ENCODE measurements at places on chromosomes 7 and 10.

GRCh38 chr7:114722562-114722961, 199.3 kb upstream of the MDFIC start:
- no peak for DNase-seq

DNA sequence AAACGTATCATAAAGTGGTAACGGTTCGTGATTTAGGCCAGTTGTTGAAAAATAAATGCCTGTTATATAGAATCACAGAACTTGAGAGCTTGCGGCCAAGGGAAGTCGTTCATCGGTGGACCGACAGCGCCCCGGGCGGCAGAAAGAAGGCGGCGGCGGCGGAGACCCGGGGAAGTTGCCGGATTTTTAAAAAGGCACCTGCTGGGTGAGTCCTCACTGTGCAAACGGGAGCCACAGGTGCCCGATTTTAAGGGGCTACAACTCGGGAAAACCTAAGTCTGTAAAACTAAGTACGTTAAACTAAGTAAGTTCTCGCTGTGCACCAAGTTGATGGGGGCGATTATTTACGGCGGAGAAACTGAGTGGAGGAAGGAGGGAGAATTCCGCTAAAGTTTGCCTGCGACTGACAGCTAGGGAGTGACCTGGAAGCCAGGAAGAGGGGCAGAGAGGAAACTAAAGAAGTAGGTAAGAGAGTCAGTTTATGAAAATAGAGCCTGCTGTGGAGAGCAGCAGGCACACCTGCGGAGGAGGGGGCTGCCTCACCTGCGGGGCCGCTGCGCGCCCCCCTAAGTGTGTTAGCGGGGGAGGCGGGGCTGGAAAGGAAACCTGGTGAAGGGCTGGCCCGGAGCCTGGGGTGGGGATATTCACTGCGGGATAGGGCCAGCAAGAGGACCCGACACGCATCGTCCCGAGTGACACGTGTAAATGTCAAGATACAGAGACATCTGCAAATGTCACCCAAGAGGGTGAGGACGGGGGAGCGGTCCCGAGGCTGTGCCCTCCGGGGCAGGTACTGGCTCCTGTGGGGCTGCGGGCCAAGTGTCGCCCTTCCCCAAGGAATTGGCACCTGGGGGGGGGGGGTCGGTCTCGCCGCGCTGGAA, 996 bp downstream of the ADAM12 start:
- no peak for DNase-seq

- DNase-seq, result no peak
These were observed 664.7 kb downstream of the INHBA start for GRCh38 chr7:41038211-41038610.

DNA sequence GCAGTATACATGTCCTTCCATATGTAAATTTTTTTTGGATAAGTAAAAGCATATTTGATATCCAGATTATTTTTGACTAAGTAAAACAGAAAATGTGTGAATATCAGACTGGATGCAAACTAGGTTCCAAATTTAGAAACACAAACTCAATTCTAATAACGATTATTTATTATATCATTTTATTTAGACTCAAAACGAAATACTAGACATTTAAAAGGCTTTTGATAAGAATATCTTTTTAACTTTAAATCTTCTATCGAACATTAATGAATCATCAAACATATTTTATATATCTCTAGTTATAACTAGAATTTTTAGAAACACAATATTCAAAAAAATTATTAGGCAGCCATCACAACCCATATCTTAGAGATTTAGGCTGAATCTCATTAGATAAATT, 195.2 kb upstream of the KCND2 start:
- no peak for DNase-seq

DNA sequence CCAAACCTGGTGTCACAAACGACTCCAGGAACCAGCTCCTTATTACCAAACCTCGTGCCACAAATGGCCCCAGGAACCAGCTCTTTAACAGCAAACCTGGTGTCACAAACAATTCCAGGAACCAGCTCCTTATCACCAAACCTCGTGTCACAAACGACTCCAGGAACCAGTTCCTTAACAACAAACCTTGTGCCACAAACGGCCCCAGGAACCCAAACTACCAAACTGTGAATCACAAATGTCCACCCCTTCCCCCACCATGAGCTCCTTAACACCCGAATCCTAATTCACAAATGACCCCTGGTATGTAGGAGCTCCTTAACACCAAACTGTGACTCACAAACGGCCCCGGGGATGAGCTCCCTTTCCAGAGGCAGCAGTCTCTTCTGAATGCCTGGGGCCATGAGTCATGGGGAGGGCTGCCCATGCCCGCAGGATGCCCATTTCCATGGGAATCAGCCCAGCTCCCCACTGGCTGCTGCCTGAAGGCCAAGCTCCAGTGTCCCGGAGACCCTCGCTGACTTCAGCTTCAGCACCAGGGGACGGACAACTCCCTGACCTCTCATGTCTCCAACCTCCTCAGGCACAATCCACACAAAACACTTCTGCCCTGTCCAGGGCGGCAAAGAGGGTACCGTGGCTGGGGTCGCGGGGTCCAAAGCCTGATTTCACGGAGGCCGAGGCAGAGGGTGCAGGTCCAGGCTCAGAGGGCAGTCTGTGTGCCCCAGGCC, 213.1 kb downstream of the ELFN1 start:
- DNase-seq, result no peak

GRCh38 chr10:114319406-114320248, 80.6 kb downstream of the VWA2 start:
- no peak for DNase-seq

- no peak for DNase-seq
These were observed 31.5 kb upstream of the SH2D4B start for GRCh38 chr10:80506189-80506575.

- peak; percentile 33 for DNase-seq
These were observed 46.3 kb upstream of the ZNF365 start for GRCh38 chr10:62327885-62328284.

GRCh38 chr10:110643653-110644597, at the start of gene RBM20:
TSS of gene RBM20 (plus strand) at chr10:110644336. CDS start at chr10:110644455, 119 bp downstream.
- no peak for DNase-seq

- DNase-seq, result no peak
These were observed 37.7 kb upstream of the LRGUK start for GRCh38 chr7:134089446-134089845.

DNA sequence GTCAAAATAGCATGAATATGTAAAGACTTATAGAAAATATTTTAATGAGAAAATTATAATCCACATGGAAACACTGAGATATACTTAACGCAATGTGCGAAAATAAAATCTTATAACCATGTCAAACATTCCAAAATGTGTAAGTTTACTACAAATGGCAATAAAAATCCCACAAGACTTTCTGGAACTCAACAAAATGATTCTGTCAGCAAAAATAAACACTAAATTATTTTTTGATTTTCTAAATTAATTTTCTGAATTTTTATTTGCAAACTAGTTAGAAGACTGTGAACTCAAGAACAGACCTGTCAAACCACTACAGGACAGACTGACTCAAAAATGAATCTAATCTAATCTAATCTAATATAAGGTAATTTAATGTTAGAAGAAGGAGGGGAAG, 160.8 kb upstream of the KCTD7 start:
- no peak for DNase-seq

GRCh38 chr7:156907656-156908055, 14.7 kb upstream of the LMBR1 start:
- DNase-seq, result peak; percentile 15

- DNase-seq, result no peak
These were observed 281.6 kb downstream of the AGMO start for GRCh38 chr7:15280078-15280733.

- DNase-seq, result no peak
These were observed 493.6 kb downstream of the PTPRN2 start for GRCh38 chr7:158094046-158094445.

GRCh38 chr10:46285966-46286620, 704 bp upstream of the ANTXRL start:
- no peak for DNase-seq

DNA sequence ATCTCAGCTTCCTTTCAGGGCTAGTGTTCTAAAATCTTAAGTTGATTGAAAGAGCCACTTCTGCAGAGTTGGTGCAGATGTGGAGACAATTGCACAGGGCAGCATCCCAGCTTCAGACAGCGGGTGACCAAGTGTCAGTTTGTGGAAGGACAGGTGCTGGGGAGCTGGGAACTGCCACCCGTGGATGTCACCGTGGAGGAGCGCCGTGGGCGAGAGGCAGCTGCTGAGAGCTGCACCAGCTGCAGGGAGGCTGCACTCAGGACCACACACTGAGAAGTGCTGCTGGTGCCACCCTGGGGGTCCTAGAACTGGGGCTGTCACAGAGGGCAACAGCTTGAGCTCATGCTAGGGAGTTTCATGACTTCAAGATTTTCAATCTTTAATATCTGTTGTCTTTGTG, 543.0 kb upstream of the FZD8 start:
- DNase-seq, result no peak

- DNase-seq, result peak; percentile 75
These were observed 17.6 kb downstream of the ANXA11 start for GRCh38 chr10:80187465-80188409.

DNA sequence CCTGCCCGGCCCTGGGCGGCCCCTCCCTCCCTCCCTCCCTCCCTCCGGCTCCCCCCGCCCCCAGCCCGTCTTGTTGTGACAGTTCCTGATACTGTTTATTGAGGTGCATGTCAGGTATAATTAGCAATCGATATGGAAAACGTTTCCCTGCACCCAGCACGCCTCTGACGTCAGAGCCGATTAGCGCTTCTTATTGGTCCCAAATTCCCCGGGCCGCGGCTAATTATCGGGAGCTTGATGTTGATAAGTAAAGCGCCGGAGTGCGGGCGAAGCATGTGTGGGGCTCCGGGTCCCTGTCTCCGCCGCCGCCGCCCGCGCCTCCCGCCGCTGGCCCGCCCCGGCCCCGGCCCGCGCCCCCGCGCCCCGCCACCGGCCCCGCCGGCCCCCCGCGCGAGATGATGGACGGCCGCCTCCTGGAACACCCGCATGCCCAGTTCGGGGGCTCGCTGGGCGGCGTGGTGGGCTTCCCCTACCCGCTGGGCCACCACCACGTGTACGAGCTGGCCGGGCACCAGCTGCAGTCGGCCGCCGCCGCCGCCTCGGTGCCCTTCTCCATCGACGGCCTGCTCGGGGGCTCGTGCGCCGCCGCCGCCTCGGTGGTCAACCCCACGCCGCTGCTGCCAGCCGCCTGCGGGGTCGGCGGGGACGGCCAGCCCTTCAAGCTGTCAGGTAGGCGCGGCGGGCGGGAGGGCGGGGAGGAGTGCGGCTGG, at the start of gene UNCX:
TSS of gene UNCX (plus strand) at position 250 of the 710 bp plus-strand sequence. CDS start at position 396, 146 bp downstream.
- DNase-seq, result no peak

DNA sequence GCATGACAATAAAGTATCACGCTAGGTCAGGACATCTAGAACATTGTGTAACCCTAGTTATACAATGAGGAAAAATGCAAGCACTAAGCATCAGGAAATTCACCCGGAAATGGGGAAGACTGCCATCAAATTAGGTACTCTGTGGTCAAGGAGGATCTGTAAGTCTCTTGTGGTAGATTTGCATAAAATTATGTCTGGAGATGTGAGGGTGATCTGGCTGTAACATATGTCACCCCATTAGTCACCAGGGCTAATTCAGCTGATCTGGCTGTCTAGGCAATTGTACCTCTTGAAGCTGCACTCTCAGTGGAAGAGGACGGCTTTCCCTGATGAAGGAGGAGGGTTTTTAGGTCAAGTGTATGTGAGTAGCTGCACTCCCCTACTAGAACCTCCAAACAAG, 14.8 kb downstream of the AKR1D1 start:
- no peak for DNase-seq

DNA sequence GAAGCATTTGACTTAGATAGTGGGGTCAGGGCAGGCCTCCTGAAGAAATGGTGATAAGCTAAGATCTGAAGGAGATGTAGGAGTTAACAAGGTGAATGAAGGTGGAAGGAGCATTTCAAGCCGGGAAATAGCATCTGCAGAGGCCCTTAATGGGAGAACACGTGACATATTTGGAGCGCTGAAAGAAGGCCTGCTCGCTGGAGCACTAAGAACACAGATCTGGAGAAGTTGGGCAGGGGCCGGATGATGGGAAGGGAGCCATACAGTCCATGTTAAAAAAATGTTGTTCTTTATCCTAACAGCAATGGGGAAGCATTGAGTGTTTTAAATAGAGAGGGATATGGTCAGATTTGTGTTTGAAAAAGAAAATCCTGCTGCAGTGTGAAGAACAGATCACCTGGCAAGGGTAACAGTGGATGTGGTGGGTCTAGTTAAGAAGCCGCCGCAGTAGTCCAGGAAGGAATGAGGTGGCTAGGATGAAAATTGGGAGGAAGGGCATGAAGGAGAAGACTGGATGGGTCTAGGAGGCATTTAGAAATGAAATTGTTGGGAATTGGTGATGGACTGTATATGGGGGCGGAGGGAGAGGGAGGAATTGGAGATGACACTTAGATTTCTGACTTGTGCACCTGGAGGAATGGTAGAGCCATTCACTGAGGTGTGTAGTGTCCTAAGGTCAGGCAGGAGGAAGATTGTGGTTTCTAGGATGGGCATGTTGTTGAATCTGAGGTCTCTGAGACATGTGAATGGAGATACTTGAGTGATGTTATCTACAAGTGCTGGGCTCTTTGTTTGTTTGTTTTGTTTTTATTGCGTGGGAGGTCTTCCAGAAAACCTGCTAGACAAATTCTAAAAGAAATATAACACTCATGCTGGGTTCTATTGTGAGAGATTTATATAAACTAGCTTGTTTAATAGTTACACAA, 58.4 kb downstream of the MET start:
- no peak for DNase-seq

- no peak for DNase-seq
These were observed 54.2 kb upstream of the CDCA7L start for GRCh38 chr7:21999896-22000295.

DNA sequence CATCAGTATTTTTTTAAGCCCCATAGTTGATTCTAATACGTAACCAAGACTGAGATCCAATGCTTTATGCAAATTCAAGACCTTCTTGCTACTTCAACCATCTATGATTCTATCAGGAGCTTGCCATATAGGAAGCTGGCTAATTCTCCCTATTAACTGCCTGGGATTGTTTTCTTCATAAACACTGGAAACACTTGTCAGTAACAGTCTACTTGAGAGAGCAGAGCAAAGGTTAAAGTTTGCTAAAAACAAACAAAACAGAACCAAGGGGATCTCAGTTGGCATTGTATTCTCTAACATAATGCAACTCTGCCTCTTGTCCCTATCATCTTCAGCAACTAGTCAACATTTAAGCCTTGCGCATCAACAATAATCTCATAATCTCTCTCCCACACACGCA, 21.0 kb upstream of the PTPN12 start:
- no peak for DNase-seq

- DNase-seq, result no peak
These were observed 52.3 kb downstream of the GLRX3 start for GRCh38 chr10:130188195-130189175.

- peak; percentile 13 for DNase-seq
These were observed 6.9 kb downstream of the BZW2 start for GRCh38 chr7:16652888-16653287.

GRCh38 chr10:110382695-110383094, 78.0 kb upstream of the SMNDC1 start:
- DNase-seq, result no peak

- DNase-seq, result no peak
These were observed 476.8 kb upstream of the ADARB2 start for GRCh38 chr10:2214092-2214491.

DNA sequence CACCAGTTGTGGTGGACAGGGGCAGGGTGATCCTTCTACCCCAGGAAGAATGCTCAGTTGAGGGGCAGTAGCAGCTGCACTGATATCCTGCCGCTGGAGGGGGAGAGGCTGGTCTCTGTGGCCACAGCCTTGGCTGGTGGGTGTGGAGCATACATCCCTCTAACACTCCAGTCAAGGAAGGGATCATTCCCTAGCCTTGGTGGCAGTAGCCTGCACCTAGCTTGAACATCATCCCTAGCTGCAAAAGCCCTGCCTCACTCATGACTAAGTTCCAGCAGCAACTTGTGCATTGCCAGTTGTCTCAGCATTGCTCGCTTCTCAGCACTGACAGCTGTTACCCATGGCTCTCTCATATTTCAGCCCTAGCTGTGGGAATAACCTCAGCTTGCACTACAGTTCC, 688.9 kb upstream of the POT1 start:
- no peak for DNase-seq
